ENCODE measurements at places on chromosomes 7 and 10. TPM values are rescaled to one million over a fixed set of nuclear protein-coding genes. Genes with fewer than 3 reads are reported as not detected.

DNA sequence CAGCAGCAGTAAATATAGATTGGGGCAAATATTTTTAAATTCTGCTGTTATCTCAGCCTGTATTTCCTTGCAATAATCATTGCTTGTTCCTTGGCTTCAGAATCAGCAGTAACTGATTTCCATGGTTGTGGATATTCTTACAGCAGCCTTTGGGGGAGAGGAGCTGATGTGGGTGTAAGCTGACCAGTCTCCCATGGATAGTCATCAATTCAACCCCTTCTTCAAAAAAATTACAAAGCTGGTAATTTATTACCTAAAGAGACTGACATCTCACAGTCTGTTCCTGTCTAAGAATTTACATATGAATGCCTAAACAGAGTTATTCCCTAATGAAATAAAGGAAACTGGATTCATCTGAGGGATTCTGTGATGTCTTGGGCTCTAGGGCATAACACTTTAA lies 103.1 kb upstream of the CABCOCO1 start:
- DNase-seq: no peak
- no peaks in the 10 kb centered on the region for H3K36me3 ChIP-seq
- no peaks in the 10 kb centered on the region for H3K4me1 ChIP-seq
- no peaks in the 10 kb centered on the region for H3K27me3 ChIP-seq

GIMAP5 gene
- total RNA-seq: 26.0 TPM

ASIC3 gene
- 0.24 TPM for total RNA-seq

DNA sequence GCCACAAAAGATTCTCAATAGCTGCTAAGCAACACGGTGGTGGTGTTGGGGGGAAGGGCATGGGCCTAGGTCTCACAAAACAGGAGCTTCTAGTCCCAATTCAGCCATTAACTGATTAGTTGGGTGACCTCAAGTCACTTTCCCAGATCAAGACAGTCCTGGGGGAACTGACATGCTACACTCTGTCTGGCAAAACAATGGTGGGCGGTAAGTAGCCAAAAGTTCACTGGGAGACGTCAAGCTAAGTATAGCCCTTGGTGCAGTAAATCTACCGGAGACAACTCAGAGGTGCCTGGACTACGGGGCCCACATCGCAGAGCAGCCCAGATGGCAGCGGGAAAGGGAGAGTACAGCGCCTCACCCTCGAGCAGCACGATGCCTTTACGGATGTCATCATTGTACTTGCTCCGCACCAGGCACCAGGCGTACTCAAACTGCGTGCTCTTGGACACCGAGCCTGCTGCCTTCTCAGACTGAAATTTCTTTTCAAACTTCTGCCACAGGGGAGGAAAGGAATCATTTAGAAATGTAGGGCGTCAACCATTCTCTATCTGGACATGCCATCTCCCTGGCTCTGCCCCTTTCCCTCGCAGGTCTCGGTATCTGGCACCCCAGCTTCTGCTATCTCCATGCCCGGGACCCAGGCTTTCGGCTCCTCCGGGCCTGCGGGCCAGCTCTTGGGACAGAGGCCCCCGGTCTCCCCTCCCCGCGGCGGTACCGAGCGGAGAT lies 1.1 kb downstream of the FIS1 start:
- peak overlapping the region; percentile 93 for H3K27ac ChIP-seq
- peak; percentile 66 for DNase-seq

- H3K36me3 ChIP-seq: no peaks in the 10 kb centered on the region
- peaks cover 5% of the 10 kb centered on the region for H3K27me3 ChIP-seq
- no peak overlapping the region for H3K27ac ChIP-seq
- H3K4me3 ChIP-seq: no peak overlapping the region
Measured at GRCh38 chr7:154837622-154838021, 165.3 kb downstream of the PAXIP1 start.

GRCh38 chr7:37570145-37570544 lies 113.4 kb upstream of the GPR141 start:
- no peaks in the 10 kb centered on the region for H3K27me3 ChIP-seq
- no peak for DNase-seq
- H3K4me3 ChIP-seq: no peak overlapping the region
- H3K36me3 ChIP-seq: no peaks in the 10 kb centered on the region
- no peaks in the 10 kb centered on the region for H3K4me1 ChIP-seq
- no peak overlapping the region for H3K27ac ChIP-seq

GRCh38 chr10:66925896-66926715 lies at the start of gene LRRTM3:
TSS of gene LRRTM3 (plus strand) at chr10:66926036.
- no peaks in the 10 kb centered on the region for H3K36me3 ChIP-seq
- no peak within 1 kb of the TSS for H3K27ac ChIP-seq
- H3K4me3 ChIP-seq: no peak within 1 kb of the TSS
- H3K4me1 ChIP-seq: no peaks in the 10 kb centered on the region
- DNase-seq: peak; percentile 52
- H3K27me3 ChIP-seq: peaks cover 26% of the 10 kb centered on the region

- H3K27me3 ChIP-seq: no peaks in the 10 kb centered on the region
- no peaks in the 10 kb centered on the region for H3K4me1 ChIP-seq
- no peak for DNase-seq
- H3K27ac ChIP-seq: no peak overlapping the region
- H3K36me3 ChIP-seq: no peaks in the 10 kb centered on the region
- no peak overlapping the region for H3K4me3 ChIP-seq
Measured at GRCh38 chr10:114135476-114135875, 38.5 kb downstream of the CCDC186 start.

DNA sequence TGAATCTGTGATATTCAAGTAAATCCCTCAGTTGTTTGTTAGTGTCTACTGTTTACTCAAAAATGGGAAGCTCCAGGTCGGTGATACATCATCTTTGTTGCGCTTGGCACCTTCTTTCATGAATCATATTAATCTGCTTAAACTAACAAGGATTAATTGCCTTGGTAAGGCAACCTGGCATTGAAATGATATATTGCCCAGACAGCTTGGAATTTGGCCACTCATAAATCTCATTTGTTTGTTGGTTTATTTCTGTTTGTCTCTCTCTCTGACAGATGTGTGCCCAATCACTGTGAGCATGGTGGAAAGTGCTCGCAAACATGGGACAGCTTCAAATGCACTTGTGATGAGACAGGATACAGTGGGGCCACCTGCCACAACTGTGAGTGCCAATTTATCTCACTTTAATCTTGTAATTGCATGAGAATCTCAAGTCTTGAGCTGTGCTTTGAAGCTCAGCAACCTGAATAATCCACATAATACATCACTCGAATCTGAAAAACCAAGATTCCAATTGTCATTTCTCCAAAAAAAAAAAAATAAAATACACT lies 1104.8 kb upstream of the C7orf33 start:
- no peak overlapping the region for H3K27ac ChIP-seq
- H3K36me3 ChIP-seq: no peaks in the 10 kb centered on the region
- H3K27me3 ChIP-seq: no peaks in the 10 kb centered on the region
- H3K4me1 ChIP-seq: no peaks in the 10 kb centered on the region

GRCh38 chr10:57806675-57807074 lies 461.0 kb downstream of the IPMK start:
- no peak overlapping the region for H3K4me3 ChIP-seq
- no peaks in the 10 kb centered on the region for H3K27me3 ChIP-seq
- H3K4me1 ChIP-seq: no peaks in the 10 kb centered on the region
- no peak for DNase-seq
- no peaks in the 10 kb centered on the region for H3K36me3 ChIP-seq
- H3K27ac ChIP-seq: no peak overlapping the region

- no peaks in the 10 kb centered on the region for H3K4me1 ChIP-seq
- H3K36me3 ChIP-seq: no peaks in the 10 kb centered on the region
- H3K4me3 ChIP-seq: no peak overlapping the region
- DNase-seq: no peak
- H3K27me3 ChIP-seq: no peaks in the 10 kb centered on the region
Measured at GRCh38 chr10:81219758-81220157, 655.2 kb upstream of the NRG3 start.

All from adrenal gland (tissue), 19 donors.